ENCODE measurements at places on chromosomes 2 and 18.

- no peak for DNase-seq
Measured at GRCh38 chr2:19434413-19434812, 76.0 kb upstream of the OSR1 start.

DNA sequence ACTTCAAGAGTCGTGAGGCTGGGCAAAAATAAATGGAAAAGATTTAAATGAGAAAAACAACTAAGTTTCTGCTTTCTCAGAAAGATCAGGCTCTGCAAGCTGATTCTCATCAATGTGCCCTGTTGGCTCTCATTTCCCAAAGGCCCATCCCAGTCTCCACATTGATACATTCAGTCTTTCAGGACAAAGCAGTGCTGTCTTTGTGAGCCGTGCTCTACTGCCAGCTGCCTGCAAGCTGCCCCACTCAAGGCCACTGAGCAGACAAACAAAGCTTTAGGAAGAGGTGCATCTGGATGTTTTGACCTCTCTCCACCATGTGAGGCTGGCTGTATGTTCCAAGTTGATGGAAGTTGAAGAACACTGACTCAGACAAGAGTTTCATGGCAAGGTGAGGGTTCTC, 48.8 kb downstream of the FSHR start:
- DNase-seq: no peak

- no peak for DNase-seq
Measured at GRCh38 chr18:76421685-76422078, 73.4 kb downstream of the ZNF516 start.

DNA sequence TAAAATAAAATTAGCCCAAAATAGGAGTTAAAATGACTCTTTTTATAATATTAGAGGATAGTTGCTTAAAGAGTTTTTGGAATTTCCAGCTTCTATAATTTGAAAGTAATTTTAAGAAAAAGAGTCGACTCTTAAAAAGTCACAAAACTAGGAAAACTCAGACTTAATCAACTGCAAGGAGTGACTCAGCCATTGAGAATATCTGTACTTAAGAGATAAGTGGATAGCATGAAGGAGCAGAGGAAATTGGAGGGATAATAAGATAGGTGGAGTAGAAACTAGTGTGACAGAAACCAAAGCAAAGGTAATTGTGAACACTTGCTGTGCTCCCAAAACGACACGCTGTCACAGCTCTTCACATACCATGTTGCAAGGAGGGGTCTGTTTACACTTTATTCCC, 8.4 kb downstream of the RSAD2 start:
- no peak for DNase-seq

DNA sequence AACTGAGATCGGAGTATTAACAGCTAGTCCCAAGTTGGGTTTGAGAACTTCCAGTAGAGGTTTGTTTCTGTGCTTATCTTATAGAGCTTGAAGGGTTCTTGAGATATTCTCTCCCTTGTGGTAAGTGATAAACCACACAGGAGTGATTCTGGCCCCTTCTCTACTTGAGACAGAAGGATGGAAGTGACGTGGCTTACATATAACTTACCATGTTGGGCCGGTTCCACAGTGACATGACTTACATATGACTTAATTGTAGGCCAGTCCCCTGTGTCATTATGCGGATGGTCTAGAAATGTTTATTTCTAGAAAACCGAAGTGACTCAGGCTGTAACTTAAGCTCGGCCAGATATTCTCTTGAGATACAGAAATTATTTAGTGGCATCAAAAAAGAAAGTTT, 62.7 kb downstream of the TRAPPC12 start:
- DNase-seq: no peak

Data from kidney epithelial cell (primary cell).